Spinal cord (tissue), 10 donors: ENCODE measurements at places on chromosomes 3 and 15.
A peak's percentile ranks its signal among the peaks of the same experiment; 100 is the strongest.

GRCh38 chr15:72588096-72588495 is 66.4 kb upstream of the GOLGA6B start:
- no peak for DNase-seq
- H3K27me3 ChIP-seq = no peaks in the 10 kb centered on the region
- H3K36me3 ChIP-seq = no peaks in the 10 kb centered on the region
- no peak overlapping the region for H3K27ac ChIP-seq
- no peaks in the 10 kb centered on the region for H3K4me1 ChIP-seq

GRCh38 chr3:58568572-58569286 is 8.5 kb downstream of the FAM107A start:
- no peak for DNase-seq
- no peak overlapping the region for H3K27ac ChIP-seq
- no peak overlapping the region for H3K4me3 ChIP-seq
- H3K4me1 ChIP-seq = peaks cover 16% of the 10 kb centered on the region
- H3K36me3 ChIP-seq = peaks cover 32% of the 10 kb centered on the region

DNA sequence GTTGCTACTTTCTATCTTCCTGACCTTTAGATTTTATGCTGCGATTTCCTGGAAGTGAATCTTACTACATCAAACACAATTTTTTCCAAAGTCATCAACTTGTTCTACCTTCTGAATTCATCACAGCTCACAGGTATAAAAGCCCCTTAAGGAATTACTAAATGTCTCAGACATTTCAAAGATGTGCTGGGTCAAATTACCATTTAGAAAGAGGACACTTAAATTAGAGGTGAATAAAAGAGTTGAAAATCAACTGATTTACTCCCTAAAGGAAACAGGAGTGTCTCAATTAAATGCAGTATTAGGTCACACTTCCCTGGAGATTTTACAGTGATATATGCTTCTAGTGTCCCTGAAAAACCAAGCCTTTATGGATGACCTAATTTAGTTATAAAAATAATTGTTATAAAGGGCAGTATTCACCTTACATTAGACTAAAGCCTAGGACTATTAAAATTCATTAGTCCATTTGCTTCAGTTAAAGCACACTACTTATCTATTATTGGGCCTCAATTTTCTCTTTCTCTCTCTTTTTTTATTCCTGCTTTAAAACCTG is 128.8 kb downstream of the GMNC start:
- no peak overlapping the region for H3K4me3 ChIP-seq
- H3K27me3 ChIP-seq = no peaks in the 10 kb centered on the region
- H3K27ac ChIP-seq = no peak overlapping the region
- DNase-seq = peak; percentile 22

DNA sequence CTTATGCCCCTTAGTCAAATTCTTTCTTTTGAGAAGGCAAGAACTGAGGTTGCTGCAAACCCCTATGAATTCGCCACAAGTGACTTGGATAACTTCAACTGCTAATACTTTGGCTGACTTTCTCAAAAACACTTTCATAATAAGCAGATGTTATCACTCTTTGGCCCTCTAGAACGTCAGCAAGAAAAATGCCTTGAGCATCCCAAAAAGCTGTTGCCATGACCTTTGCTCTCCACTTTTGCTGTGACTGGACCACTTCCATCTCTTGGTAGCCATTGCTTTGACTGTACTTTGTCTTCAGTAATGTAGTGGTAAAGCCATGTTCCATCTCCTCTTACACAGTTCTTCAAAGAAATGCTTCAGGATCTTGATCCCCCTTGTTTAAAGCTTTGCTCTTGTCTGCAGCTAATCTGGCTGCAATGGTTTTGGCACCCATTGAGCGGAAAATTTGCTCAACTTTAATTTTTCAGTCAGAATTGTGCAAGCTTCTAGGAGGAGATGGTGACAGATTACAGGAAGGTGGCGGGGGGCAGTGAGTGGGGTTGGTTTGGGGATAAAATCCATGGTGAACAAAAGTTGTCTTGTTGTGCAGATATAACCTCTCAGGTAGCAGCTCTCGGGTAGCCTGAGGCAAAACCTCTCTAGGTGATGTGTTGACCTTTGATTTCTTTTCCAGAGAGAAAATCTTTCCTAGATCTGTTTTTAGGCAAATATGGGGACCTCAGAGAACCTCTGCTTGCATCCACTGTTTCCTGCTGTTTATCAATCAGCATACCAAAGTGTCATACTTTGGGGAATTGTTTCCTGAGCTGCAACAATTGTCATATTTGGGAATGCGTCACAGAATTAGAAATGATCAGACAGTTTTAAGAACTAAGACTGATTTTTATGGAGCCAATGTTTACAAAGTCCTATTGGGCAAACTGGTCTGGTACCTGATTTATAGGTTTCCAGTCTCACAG is 83.6 kb downstream of the CCR1 start:
- no peak for DNase-seq
- no peak overlapping the region for H3K4me3 ChIP-seq
- H3K27ac ChIP-seq = no peak overlapping the region
- H3K4me1 ChIP-seq = no peaks in the 10 kb centered on the region
- H3K27me3 ChIP-seq = no peaks in the 10 kb centered on the region

DNA sequence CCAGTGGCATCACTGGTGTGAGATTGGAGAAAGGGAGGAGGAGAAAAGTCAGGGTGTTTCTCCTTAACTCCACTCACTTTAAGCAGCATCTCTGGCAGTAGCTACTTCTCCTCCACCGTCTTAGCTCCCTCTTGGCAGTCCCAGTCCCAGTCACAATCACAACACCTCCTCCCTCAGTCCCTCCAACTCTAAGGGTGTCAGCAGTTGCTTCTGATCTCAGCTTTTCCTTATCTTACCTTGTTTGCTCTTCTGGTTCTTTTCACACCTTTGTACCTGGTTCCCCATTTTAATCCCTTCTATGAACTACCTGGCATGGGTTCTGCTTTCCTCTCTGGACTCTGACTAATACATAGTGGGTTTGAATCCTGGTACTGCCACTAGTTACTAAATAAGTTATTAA is 188.3 kb upstream of the CTDSPL start:
- H3K27ac ChIP-seq = no peak overlapping the region
- H3K4me3 ChIP-seq = no peak overlapping the region
- no peaks in the 10 kb centered on the region for H3K27me3 ChIP-seq
- H3K36me3 ChIP-seq = no peaks in the 10 kb centered on the region
- H3K4me1 ChIP-seq = peaks cover 10% of the 10 kb centered on the region

- no peaks in the 10 kb centered on the region for H3K36me3 ChIP-seq
- no peak overlapping the region for H3K4me3 ChIP-seq
Measured at GRCh38 chr3:5423076-5423475, 235.6 kb downstream of the EDEM1 start.

- H3K27ac ChIP-seq = no peak overlapping the region
- peaks cover 59% of the 10 kb centered on the region for H3K36me3 ChIP-seq
- DNase-seq = peak; percentile 89
- no peak overlapping the region for H3K4me3 ChIP-seq
- peaks cover 3% of the 10 kb centered on the region for H3K4me1 ChIP-seq
Measured at GRCh38 chr3:128095222-128095703, 28.3 kb downstream of the RUVBL1 start.

DNA sequence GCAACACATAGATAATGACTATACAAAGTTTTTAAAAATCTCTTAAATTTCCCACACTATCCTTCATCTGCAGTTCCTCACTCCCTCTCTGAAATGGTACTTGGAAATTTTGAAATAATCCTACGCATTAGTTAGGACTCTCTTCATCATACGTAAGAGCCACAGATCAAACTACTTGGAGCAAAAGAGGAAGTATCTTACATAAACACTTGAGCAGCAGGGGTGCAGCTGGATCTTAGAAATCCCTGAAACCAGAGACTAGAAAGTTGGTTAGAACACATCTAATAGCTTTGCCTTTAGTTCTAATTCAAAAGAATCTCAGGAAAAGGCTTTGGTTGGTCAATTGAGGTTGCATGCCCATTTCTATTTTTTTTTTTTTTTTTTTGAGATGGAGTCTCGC is 38.8 kb upstream of the ZNF445 start:
- H3K27ac ChIP-seq = no peak overlapping the region
- H3K4me3 ChIP-seq = no peak overlapping the region
- DNase-seq = no peak

GRCh38 chr3:170865209-170866094 is 4.5 kb downstream of the RPL22L1 start:
- H3K27me3 ChIP-seq = no peaks in the 10 kb centered on the region
- H3K36me3 ChIP-seq = peaks cover 3% of the 10 kb centered on the region
- H3K4me1 ChIP-seq = peaks cover 5% of the 10 kb centered on the region
- H3K27ac ChIP-seq = no peak overlapping the region
- H3K4me3 ChIP-seq = no peak overlapping the region
- no peak for DNase-seq

DNA sequence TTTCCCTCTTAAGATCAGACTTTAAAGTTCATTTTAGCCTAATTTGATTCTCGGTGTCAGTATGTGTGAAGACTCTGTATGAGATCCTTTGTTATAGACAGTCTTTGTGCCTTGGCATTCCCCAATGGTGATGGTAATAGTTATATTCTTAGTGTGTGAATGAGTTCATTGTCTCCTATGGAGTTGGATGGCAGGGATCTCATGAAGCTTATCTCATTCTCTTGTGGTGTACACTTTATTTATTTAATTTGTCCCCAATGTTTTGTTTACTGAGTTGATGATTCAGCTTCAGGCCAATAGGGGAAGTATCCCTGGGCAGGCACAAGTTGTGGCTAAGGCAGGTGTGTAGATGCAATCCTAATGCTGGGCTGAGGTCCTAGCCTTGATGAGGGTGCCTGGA is 222.0 kb upstream of the DPPA4 start:
- H3K27ac ChIP-seq = no peak overlapping the region
- H3K27me3 ChIP-seq = no peaks in the 10 kb centered on the region
- DNase-seq = no peak
- no peaks in the 10 kb centered on the region for H3K4me1 ChIP-seq
- no peaks in the 10 kb centered on the region for H3K36me3 ChIP-seq
- no peak overlapping the region for H3K4me3 ChIP-seq

DNA sequence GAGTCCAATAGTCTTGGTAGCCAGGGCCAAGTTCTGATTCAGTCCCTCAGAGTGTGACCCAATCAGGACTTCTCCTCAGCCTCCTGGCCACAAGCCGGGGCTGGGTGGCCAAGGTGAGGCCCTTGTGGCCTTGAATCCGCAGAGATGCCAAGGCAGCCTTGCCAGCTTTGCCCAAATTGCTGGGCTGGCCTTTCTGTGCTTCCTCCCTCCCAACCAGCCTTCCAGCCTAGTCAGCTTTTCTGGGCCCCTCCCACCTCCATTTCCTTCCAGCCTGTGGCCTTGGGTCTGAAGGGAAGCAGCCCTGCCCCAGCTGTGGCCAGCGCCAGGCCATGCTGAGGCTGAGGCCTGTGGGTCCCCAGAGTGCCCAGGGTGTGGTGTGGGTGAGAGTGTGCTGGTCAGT is 34.3 kb upstream of the ANKDD1A start:
- DNase-seq = no peak
- peaks cover 2% of the 10 kb centered on the region for H3K36me3 ChIP-seq
- H3K27ac ChIP-seq = peak overlapping the region; percentile 40
- peaks cover 13% of the 10 kb centered on the region for H3K4me1 ChIP-seq

- peak overlapping the region; percentile 82 for H3K27ac ChIP-seq
- H3K27me3 ChIP-seq = no peaks in the 10 kb centered on the region
- H3K4me3 ChIP-seq = peak overlapping the region; percentile 63
Measured at GRCh38 chr15:88257311-88258092, 963 bp upstream of the NTRK3 start.

- H3K36me3 ChIP-seq = no peaks in the 10 kb centered on the region
- no peaks in the 10 kb centered on the region for H3K4me1 ChIP-seq
- DNase-seq = no peak
- H3K27me3 ChIP-seq = no peaks in the 10 kb centered on the region
Measured at GRCh38 chr3:176964661-176965060, 232.6 kb downstream of the TBL1XR1 start.

- H3K27ac ChIP-seq = no peak overlapping the region
- no peak for DNase-seq
- no peaks in the 10 kb centered on the region for H3K36me3 ChIP-seq
- no peaks in the 10 kb centered on the region for H3K4me1 ChIP-seq
Measured at GRCh38 chr3:59563966-59564365, 514.1 kb upstream of the CFAP20DC start.
